Choroid plexus epithelial cell (primary cell): ENCODE measurements at places on chromosomes 2 and 18.

DNA sequence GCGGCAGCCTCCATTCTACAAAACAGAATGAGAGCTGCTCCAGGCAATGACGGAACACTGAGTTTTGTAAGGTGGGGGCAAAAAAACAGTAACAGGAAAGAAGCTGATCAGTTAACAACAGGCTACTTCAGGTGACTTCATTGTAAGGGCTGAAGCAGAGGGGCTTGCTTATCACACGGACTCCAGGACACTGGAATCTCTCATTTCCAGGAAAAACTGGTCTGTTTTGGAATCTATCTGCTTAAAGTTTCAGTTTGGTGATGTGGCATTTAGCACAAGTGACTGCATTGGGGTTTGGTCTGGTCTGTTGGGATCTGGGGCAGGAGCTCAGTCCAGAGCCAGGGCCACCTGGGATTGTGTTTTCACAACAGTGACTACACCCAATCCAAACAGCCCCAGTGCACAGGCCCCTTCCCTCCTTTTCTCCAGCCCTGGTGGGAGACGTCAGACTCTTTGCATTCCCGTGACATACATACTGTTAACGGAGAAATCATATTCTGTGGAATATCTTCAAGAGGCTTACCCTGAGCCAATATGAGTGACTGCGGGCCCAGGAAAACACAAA, 14.1 kb downstream of the AMER3 start:
- no peak for DNase-seq

- peak; percentile 78 for DNase-seq
Observed at GRCh38 chr2:18750672-18751554, 161.5 kb upstream of the NT5C1B start.

DNA sequence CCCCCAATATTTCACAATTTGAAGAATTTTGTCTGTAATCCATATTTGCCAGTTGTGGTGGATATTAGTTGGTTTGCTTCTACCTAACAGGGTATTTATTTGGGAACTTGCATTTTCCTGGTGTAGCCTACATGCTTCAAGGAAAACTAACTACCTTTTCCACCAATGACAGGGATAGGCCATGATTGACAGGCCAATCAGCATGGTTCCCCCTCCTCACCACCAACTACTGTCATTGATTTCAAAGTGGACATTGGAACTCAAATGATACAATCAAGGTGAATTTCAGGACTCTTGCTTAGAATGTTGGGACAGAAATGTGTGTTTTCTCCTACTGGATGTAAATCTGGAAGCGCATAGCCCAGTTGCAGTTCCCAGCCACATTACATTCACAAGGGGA, 10.1 kb upstream of the TANC1 start:
- no peak for DNase-seq

DNA sequence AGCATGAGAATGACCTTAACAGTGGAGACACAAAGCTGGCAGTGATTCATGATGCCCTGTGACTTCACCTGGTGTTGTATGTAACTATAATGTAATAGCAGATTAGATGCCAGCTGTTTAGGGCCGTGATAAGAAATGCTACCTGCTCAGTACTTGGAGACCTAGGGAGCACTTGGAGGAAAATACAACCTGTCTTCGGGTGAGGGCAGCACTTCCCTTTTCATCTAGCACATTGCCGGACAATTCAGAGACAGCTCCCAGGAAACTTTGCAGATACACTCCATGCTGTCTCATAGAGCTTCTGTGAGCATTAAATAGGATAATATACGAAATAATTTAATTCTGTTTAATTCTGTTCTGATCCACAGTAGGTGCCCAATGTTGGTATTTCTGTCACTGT, 668.5 kb downstream of the TSN start:
- DNase-seq = no peak

GRCh38 chr2:114661971-114662939, 219.8 kb downstream of the DPP10 start:
- no peak for DNase-seq
